ENCODE measurements at places on chromosomes 1 and 21.

DNA sequence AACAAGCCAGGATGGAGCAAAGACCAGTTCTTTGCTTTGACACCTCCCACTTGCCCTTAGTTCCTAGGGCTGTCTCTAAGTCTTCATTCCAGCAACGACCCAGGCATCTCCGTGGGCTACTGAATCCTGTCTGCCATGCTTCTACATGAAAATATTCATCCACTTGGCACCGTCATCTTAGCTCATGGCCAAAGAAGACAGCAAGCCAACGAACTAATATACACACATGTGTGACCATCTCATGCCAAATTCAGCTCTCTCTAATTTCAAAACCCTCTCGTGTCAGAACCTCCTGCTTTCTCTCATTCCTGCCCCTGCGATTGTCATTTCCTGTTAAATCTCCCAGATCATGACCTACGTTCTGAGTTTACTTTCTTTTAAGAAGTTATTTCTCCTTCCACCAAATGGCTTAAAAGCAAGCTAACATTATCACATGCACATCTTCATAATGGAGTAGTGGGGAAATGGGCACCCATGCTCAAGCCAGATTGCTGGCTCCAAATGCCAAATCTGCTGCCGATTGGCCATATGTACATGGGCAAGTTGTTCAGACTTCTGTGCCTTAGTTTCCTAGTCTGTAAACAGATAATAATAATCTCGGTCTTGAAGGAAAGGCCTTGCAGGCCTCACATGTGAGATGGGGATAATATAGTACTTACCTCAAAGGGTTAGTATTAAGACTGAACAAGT is 373.4 kb downstream of the USH2A start:
- no peak for DNase-seq

- no peak for DNase-seq
These were observed 59.9 kb downstream of the DNM3 start for GRCh38 chr1:171901245-171901644.

DNA sequence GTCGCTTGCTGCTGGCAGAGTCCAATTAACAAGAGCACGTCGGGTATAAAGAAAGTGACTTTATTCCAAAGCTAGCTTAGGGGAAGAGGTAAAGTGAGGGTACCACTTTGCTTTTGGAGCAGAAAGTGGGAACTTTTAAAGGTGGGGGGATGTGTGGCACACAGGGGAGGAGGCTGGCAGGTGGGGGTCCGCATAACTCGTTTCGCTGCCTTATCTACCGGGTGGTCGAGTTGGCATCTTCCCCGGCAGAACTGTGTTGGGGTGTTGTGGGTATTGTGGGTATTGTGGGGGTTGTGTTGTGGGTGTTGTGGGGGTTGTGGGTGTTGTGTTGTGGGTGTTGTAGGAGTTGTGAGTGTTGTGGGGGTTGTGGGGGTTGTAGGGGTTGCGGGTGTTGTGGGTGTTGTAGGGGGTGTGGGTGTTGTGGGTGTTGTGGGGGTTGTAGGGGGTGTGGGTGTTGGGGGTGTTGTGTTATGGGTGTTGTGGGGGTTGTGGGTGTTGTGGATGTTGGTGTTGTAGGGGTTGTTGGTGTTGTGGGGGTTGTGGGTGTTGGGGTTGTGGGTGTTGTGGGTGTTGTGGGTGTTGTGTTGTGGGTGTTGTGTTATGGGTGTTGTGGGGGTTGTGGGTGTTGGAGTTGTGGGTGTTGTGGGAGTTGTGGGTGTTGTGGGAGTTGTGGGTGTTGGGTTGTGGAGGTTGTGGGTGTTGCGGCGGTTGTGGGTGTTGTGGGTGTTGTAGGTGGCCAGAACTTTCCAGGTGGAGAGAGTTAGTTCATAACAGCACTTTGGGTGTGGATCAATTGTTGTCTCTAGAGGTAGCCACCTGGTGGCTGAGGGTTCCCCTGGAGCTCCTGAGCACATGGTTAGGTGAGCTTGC is 52.7 kb downstream of the AGPAT3 start:
- no peak for DNase-seq

DNA sequence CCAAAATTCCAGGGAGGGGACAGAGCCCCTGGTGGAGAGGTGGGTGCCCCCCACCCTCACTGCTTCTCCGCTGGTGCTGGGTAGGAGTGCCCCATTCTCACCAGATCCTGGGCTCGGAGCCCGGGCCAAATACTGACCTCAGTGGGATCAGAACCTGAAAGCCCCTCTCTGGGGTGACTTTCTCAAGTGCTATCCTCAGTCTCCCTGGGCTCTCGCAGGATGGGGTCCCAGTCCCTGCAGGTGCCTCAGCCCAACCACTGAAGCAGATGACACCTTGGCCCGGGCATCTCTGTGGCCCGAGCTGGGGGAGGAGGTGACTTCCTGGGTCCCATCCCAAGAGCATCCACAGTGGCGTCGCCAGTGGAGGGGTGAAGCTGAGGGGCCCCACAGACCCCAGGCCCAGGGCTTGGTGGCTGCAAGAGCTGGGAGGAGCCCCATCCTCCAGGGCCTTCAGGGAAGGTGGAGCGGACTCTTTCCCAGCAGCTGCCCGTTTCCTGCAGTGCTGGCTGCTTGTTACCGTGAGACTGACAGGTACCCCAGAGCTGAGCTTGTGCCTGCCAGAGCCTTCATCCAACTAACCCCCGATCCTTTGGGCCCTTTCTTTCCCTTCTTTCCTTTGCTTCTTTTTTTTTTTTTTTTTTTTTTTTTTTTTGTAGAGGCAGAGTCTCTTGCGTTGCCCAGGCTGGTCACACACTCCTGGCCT is 3.9 kb upstream of the FNDC10 start:
- DNase-seq, result no peak

- peak; percentile 18 for DNase-seq
These were observed 703 bp downstream of the ERI3 start for GRCh38 chr1:44354268-44354839.

DNA sequence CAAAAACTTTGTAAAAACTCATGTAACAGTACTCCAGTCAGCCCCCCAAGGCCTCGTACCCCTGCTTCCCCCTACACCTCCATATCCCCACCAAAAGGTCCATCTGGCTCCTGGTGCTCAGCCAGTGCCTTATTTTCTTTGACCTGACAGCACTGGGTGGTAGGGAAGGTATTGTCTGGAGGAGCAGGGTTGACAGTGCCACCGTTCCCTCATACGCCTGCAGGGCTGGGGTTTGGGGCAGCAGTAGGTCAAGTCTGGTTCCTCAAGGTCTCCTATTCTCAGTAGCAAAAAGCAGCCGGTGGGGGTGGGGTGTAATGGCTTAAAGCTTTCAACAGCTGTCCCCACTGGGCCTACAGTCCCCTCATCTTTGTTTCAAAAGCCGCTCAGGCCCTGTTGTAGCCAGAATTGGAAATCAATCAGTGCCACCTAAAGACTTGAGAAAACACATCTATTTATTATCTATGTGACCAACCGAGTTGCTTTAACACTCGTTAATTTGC is 25.3 kb upstream of the TTF2 start:
- DNase-seq, result no peak

Data from AG08396 (cell line).